ENCODE measurements at places on chromosomes 3 and 15.
A peak's percentile ranks its signal among the peaks of the same experiment; 100 is the strongest.

DNA sequence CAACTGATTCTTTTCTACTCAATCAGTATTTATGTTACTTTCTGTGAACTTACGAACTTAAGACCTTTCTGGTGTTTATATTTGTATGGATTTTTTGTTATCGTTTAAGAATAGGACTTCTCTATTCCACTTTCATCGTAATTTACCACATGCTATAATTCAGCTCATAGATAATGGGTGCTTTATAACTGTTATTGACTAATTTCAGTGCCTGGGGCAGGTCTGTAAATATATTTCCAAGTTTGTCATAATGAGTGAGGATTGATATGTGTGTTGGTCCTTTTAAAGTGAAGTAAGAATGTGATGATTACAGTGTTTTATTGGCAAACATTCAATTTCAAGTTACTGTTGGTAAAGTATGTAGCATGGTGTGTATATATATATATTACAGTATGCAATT, 1.8 kb upstream of the NAALADL2 start:
- DNase-seq = no peak

DNA sequence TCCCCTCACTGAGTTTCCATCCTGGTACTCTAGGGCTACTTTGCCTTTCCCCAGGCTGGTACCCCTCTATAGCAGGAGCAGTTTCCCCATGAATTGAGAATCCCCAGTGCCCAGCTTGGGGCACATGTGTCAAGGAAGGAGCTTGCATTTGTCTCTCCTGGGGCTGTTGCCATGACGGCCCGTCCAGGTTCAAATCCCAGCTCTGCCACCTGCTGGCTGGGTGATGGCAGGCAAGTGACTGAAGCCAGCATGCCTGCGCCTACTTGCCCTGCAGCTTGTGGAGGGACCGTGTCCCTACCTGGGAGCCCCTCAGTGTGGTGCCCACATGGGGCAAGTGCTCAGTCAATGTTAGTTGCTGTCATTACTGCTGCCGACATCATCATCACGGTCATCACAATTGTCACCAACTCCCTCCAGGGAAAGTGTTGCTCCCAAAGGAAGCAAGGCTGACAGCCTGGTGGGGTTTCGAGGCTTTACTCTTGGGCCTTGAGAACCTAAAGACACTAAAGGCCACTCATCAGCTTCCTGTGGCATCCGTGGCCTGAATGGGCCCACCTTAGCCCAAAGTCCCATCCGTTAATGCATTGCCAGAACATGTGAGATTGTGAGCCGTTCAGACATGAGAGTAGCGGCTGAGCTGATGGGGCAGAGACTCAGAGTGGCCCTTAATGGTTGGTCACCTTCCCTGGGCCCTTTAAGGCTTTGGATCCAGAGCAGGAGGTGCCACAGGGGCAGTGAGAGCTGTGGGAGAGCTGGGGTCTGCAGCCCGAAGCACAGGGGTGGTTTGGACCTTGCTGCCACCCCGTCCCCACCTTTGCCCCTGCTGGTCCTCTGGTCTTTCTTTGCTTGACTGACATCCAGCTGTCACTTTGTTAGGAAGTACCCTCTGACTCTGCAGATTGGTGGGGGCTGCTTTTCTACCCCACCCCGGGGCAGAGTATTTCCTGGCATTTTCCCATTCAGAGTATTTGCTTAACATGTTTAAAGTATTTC, 144.4 kb downstream of the DNAJB8 start:
- no peak for DNase-seq

DNA sequence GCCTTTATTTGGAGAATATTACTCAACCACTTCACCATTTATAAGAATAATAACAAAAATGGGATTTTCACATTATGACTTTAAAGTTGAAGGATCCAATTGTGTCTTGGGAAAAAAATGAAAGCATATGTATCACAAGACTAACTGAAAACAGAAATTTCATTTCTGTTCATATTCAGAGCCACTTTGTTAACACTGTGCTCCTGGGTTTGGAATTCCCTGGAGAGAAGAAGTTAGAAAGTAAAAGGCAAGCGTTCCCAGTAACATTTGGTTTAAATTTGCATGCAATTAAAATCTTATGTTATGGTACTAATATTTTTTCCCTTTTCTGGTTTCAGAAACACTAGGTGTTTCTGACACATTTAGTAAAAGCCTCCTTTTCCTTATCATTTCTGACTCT, 230.8 kb downstream of the RBMS3 start:
- DNase-seq = no peak

DNA sequence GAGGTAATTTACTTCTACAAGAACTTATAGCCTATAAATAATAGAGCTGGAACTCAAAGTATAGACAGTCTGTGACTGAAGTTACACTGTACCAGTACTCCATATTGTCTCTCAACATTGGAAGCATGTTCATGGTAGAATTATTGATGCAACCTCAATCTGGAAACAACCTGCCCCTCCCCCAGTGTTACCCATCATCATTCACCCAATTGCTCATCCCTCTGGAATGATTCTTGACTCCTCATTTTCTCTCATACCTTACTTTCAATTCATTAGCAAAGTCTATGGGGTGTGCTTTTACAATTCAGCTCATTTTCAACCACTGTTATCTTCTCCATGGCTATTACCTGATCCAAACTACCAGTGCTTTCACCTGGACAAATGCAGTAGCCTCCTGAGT, 151.7 kb downstream of the CPNE4 start:
- no peak for DNase-seq

DNA sequence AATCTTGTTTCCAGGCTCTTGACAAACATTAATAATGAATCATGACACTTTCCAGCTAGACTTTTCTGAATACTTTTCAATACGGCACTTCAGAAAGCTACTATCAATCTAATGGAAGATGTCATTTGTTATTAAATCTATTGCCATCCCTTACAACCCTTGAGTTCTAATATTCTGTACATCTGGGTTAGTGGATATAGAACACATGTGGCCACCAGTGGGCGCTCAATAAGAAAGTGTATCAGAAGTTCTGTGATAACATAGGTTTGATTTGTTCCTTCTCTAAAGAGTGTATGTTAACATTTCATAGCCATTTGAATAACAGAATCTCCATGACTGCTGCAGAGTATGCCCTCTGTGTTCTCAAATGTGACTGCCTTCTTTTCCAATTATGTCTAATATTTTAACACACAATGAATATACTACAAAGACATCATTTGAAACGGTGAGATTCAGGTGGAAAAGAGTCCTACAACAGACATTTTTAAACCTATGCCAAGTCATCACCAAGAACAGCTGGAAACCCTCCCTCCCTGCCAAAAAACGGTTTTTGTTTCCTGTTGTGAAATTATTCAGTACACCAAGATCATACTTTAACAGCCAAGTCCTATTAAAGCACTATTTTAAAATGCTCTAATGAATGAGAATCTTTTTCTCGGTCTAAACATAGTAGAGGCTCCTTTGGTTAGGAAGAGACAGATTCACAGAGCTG, 22.2 kb downstream of the ALDH1A2 start:
- DNase-seq = no peak

DNA sequence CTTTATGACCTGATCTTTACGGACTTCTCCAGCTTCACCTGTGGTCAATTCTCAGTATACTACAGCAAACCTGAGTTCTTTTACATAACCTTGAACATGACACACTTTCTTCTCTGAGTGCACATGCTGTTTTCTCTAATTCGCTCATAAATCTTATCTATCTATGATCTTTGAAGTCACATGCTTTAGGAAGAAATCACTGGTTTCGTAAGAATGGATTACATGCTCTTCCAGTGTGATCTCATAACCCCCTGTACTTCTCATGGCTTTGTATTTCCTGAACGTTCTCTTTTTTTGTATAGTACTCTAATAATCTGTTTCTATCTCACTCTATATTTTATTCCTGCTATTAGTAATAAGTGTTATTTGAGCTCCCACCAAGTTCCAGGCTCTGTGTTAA, 1165.2 kb downstream of the TBL1XR1 start:
- no peak for DNase-seq

- DNase-seq = peak; percentile 8
Measured at GRCh38 chr3:32391643-32392535, at the start of gene CMTM7. Gene CMTM7, plus strand, starts transcription at chr3:32391853. Its CDS starts 54 bp downstream, at chr3:32391907.

DNA sequence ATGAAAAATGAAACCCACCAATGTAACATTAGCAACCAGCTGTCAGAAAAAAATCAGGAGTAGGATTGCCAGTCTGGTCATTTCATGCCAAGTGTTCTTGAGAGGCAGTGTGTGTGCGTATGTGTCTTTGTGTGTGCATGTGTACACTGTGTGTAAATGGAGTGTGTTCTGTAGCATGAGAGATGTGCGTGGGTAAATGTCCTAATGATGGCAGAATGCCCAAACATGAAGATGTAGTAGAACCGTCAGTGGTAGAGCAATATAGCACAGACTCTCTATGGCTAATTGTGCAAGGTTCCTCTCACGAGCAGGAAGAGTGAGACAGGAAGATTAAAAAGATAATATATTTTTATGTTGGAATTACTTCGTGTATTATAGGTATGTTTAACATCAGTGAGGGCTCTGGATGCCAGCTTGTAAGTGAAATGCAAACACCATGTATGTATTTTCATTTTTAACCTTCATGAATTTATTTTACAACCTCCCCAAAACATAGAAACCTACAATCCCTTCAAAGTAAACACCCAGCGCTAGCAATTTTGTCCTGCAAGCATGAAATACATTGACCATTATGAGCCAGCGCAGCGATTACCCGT, 1038.7 kb downstream of the IGSF11 start:
- DNase-seq = peak; percentile 62

GRCh38 chr3:16670191-16670590, 65.0 kb upstream of the DAZL start:
- no peak for DNase-seq

GRCh38 chr15:54321426-54321825, 343.2 kb downstream of the UNC13C start:
- no peak for DNase-seq

DNA sequence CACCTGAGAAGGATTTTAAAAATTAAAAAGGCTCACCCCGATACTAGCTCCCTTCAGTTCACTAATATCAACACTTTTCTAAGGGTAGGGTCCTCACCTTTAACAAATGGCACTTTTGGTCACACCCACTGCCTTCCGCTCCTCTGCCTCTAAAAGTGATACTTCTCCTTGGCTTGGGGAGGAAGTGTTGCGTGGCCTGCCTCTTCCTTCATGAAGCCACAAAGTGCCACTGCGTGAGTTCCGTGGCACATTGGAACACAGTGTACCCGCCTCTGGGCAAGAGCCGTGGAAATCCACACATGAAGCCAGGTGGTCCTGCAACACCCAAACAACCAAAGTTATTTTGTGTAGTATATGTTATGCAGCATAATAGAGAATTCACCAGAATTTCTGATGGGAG, 3.9 kb downstream of the B4GALT4 start:
- DNase-seq = no peak

DNA sequence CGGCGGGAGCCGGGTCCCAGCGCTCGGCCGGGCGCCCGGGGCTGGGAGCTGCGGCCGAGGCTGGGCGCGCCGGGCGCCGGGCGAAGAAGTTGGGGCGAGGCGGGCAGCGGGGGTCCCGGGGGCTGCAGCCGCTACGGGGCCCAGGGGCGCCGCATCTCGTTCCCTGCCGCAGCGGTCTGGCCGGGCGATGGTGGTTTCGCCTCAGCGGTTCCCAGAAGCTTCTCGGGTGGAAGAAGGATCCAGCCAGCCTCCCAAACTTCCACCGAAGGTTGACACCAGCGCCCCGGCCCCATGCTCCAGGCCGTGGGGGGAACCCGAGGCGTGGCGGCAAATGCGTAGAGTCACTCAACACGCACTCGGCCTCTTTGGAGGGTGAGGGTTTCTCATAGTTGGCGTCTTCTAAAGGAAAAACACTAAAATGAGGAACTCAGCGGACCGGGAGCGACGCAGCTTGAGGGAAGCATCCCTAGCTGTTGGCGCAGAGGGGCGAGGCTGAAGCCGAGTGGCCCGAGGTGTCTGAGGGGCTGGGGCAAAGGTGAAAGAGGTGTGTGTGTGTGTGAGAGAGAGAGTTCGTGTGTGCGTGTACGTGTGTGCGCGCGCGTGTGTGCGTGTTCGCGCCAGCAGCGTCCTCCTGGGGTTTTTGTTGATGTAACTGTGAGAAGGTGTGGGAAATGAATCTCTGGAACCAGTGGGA, 940 bp downstream of the BOC start:
- DNase-seq = peak; percentile 22

- no peak for DNase-seq
Measured at GRCh38 chr15:50120729-50121128, 1.7 kb upstream of the ATP8B4 start.

- DNase-seq = no peak
Measured at GRCh38 chr3:69445024-69445423, 59.1 kb upstream of the FRMD4B start.

- no peak for DNase-seq
Measured at GRCh38 chr3:30315447-30315846, 291.0 kb upstream of the TGFBR2 start.

DNA sequence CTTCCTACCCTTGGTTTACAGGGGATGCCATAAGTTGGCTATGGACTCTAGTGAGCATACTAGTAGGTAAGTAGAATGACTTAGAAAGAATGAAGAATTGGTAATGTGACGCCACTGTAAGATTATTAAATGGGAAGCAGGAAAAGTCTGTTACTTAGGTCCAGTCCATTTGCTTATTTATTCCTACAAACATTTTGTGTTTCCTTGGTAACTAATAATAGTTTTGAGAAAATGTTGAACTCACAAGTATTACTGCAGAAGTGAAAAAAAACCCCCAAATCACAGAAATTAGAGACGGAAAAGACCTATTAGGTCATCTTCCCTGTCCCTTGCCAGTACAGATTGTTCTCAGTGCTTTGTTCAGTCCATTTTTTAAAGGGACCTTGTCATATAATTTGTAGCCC, 63.5 kb downstream of the CMSS1 start:
- DNase-seq = no peak

DNA sequence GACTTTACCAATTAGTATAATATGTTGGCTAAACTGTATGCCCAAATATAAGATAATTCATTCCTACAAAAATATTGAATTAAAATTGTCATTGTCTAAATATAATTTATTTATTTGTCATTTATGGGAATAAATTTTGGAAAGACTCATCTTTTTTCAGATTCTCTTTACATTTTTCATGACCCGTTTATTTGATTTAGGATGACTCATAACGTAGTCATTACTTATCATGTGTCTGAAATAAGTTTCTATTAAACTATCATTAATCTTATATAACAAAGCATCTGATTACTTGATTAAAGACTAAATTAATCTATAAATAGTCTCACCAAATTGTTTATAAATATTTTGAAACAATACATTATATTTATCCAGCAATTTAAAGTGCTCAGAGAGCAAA, 516.6 kb downstream of the CADM2 start:
- DNase-seq = no peak

DNA sequence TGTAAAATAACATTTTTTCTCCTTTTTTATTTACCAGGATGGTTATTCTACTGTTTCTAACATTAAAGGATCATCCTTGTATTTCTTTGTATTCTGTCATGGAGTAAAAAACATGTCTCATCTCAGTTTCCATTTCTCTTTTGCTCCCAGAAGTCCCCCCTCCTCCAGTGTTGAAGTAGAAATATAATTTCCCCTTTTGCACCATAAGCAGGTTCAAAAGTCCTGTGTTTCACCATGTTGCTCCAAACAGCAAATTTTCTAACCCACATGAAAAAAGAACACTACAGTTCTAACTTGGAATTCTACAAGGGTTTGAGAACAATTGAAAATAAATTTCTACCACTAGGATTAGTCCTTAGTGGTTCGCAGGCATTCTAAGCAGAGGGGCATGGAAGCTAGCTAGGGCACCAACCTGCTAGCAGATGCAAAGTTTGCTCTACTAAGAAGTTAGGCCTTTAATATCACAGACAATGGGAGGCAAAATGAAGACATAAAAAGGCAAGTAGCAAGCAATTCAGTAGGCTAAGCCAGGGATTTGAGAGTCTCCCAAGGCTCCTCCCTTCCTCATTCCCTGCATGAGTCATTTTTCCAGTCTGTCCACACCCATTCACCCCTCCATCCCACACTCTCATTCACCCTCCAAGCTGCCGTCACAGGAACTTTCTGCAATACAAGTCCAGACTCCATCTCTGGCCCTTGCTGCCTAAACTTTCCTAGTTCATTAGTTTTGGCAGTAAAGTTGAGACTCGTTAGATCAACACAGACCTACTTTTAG, 2.3 kb upstream of the MBNL1 start:
- no peak for DNase-seq

All from DMS79 treated with DMSO at 0.1 percent for 48 hours (cell line).